ENCODE measurements at places on chromosomes 1 and 21.

DNA sequence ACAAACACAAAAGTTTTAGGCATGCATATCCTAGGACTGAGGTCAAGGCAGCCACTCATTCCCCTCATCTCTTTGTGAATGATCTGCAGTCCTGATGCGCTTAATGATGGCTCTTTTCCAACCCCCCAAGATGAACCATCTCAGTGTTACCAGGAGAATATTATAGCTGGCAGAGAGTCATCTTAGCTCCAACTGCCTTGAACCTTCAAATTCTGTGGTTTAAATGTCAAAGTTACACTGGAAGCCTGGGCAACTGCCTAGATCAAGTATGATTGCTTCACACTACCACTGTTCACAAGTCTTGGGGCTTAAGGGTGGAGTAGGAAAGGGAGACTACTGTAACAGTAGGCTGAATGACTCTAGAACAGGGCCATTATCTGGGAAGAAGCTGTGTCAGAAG lies 8.0 kb upstream of the MYBPHL start:
- no peak for DNase-seq

- DNase-seq, result no peak
These were observed 1326.0 kb downstream of the PLA2G4A start for GRCh38 chr1:188154761-188155160.

DNA sequence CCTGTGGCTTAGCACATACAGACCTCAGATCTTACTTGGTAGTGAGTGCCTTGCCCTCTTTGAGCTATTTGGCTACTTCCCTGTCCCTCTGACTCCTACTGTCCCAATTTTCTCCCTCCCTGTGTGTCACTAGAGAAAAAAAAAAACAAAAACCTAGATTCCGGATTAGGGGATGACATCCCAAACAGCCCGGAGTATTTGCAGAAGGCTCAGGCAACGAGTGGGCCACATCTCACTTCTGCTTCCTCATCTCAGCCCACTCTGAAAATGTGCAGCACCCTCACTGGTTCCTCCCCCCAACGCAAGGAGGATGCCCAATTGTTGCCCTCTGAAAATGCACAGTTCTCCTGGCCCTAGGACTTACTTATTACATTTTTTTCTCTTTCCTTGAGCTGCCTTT lies 4.9 kb downstream of the NHLH1 start:
- DNase-seq, result peak; percentile 81

DNA sequence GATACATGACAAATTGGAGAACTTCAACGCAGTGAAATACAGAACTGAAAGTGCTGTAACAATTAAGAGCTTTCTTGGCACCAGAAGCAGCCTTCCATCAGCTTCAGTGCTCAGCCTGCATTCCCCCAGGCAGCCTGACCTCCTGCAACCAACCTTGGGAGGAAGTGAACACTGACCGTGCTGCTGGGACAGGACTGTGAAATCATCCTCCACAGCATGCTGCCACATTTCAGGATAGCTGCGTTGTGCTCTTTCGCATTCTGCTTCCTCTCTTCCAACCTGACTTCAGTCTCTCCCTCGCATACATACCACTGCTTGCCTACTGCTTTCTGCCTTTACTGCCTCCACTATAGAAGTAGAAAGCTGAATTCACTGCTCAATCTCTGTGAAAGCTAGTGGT lies 388.6 kb downstream of the RWDD3 start:
- DNase-seq, result no peak

DNA sequence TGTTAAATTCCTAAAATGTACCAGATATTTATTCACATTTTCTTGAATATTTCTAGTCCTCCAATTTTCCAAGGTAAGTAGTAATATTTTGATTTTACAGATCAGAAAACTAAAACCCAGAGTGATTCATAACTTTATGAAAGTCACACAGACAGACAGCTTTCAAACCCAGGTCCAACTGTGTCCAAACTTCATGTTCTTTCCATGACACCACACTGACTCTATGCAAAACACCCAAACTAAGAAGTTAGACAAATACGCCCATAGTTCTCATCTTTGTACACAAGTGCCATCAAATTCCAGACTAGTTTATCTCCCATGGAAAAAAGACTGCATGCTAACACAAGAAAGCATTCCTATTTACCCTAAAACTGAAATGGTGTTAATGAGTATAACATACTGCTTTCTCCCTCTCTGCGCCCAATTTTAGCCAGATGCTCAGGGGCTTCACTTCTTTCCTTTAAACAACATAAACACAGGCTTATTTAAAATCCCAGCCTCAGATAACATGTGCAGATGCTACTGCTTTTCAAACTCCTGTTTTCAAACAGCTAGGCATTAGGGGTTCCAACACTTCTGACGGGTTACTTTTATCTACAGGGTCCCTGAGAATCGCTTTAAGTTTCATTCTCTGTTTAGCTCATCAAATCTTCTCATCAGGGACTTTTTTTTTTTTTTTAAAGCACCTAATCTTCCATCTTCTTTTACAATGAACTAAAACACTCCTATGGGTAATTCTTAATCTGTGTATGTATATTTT lies 44.6 kb downstream of the WASF2 start:
- DNase-seq, result no peak

All from suppressor macrophage treated with lipopolysaccharide for 4 hours (primary cell).